ENCODE measurements at places on chromosomes 11 and 22.

GRCh38 chr11:62260261-62260953, 9.6 kb upstream of the SCGB2A2 start:
- DNase-seq, result no peak

GRCh38 chr22:35134637-35135036, 68.7 kb downstream of the ISX start:
- DNase-seq, result no peak

DNA sequence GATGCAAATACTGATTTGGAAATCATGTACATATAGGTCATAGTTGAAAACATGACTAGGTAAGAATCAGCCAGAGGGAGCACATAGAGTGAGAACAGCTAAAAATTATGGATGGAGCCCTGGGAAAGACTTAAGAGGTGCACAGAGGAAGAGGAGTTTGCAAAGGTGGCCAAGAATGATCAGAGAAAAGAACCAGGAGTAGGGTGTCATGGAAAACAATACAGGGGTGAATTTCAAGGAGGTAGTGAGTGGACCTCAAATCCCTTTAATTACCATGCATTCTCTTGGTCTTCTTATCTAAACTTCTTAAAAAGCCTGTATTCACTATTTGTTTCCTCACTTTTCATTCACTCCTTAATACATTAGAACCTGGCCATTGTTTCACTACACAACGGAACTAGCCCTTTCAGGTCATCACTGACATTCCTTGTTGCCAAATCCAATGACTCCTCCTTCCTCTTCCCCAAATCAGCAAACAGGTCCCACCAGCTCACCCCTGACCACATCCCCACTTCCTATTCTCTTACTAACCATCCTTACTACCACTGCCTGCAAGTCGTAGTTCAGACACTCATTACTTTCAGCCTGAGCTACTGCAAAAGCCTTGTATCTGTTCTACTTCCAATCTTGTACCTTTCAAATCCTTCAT, 22.6 kb downstream of the BUD13 start:
- no peak for DNase-seq

DNA sequence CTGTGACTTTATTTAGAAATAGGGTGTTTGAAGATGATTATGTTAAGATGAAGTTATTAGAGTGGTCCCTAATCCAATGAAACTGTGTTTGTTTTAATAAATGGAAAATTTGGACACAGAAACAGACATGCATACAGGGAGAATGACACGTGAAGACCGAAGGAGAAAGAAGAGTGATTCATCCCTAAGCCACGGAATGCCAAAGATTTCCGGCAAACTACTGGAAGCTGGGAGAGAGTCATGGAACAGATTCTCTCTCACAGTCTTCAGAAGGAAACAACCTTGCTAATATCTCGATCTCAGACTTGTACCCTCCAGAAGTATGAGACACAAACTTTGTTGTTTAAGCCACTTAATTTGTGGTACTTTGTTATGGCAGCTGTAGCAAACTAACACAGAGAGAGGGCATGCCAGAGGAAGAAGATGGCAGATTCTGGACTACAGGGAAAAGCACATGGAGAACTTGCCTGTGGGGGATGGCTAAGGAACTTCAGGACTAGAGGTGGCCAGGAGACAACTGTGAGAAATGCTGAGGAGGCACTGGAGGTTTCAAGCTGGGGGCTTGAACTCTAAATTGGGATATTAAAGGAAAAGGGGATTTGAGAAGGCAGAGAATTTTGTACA, 733.5 kb upstream of the CCDC90B start:
- DNase-seq, result no peak

- no peak for DNase-seq
Observed at GRCh38 chr22:43473031-43473430, 61.2 kb downstream of the MPPED1 start.

GRCh38 chr11:112525844-112526590, 265.4 kb upstream of the PLET1 start:
- no peak for DNase-seq

DNA sequence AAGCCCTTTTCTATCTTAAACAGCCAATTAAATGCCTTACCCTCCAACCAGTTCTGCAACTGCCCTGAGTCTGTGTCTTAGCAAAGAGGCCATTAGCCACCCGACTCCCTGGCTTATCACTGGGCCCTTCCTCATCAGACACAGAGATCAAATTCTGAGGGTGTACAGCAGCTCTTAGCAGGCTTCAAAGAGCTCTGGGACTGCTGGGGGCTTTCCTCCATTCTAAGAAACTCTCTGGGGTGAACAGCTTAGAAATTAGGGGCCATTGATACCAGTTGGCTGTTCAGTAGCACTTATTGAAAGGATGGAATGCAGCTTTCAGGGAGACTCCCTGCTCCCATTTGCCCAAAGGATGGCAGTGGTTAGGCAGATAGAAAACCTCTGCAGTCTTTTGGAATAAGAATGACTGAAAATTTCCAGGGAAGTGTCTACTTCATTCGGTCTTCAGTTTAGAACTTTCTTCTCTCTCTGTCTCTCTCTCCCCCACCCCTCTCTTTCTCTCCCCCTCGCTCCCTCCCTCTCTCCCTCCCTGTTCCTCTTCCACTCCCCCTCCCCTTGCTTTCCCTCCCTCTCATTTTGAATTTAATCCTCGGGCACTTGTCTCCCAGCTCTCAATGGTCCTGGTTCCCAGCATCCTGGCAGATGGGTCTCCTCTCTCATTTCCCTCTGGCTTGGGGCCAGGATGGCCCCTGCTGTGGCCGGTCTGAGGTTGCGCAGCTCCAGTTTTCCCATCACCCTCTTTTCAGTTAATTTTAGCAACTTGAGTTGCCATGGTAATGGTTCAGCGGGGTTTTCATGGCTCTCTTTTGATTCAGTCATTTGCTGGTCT, 76.4 kb downstream of the COMMD9 start:
- DNase-seq, result no peak

GRCh38 chr11:111612224-111612623, 10.0 kb downstream of the SIK2 start:
- no peak for DNase-seq

GRCh38 chr11:70689764-70690163, 291.4 kb downstream of the CTTN start:
- no peak for DNase-seq

GRCh38 chr11:99327066-99327465, 306.3 kb downstream of the CNTN5 start:
- no peak for DNase-seq

DNA sequence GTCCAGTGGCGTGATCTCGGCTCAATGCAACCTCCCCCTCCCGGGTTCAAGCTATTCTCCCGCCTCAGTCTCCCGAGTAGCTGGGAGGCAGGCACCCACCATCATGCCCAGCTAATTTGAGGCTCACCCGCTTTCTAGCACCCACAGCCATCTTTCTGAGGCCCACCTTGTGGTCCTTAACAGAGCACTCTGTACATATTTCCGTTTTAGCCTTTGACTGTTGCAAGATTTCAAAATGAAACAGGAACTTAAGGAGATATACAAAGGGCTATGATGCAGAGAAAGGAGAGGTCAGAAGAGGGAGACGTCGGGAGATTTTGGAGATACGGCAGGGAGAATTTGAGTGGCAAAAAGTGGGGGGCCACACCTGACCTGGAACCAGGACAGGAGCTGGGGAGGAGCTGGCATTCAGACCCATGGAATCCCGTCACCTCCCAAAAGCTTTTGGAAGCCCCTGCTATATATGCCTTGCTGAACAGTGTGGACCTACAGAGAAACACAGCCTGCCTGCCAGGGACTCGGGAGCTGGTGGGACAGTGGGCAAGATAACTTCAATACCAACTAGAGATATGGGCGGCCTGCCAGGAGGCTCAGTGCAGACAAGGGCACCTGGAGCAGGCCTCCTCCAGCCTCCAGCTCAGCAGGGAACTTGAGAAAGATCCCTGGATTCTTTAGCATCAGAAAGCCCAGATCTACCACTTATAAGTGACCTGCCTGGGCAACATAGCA, 8.0 kb upstream of the CLCF1 start:
- DNase-seq, result no peak

GRCh38 chr11:88114486-88115045, 60.7 kb downstream of the RAB38 start:
- DNase-seq, result no peak
